ENCODE measurements at places on chromosomes 16 and 17.
A peak's percentile ranks its signal among the peaks of the same experiment; 100 is the strongest.

- no peak for DNase-seq
Observed at GRCh38 chr17:45648642-45649041, 135.5 kb upstream of the CRHR1 start.

- peak; percentile 69 for DNase-seq
Observed at GRCh38 chr17:50630524-50631194, 4.0 kb upstream of the ABCC3 start.

DNA sequence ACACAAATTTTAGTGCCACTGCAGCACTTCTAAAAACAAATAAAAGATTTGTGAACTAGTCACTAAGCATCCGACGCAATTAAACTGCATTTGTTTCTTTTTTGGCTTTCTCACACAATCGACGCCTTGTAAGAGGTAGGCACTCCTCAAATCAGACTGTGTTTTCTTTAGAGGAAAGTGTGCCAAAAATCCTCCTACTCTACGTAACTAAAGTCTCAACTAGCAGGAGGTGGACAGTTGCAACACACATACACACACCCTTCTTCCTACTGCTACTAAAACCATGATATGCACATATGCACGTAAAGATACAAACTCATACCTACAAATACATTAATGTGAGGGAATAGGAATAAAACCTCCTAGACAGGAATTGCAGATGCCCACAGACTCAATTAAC is 844.7 kb upstream of the SOX9 start:
- no peak for DNase-seq

DNA sequence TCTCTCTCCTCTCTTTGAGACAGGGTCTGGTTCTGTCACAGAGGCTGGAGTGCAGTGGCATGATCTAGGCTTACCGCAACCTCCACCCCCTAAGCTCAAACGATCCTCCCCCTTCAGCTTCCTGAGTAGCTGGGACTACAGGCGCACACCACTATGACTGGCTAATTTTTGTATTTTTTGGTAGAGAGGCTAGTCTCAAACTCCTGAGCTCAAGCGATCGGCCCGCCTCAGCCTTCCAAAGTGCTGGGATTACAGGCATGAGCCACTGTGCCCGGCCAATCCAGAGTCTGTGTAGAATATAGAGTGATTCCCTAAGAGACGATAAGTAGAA is 65.8 kb upstream of the RPH3AL start:
- no peak for DNase-seq

- DNase-seq: no peak
Observed at GRCh38 chr17:2466931-2467330, 44.8 kb downstream of the METTL16 start.
